ENCODE measurements at places on chromosomes 5 and 9.

DNA sequence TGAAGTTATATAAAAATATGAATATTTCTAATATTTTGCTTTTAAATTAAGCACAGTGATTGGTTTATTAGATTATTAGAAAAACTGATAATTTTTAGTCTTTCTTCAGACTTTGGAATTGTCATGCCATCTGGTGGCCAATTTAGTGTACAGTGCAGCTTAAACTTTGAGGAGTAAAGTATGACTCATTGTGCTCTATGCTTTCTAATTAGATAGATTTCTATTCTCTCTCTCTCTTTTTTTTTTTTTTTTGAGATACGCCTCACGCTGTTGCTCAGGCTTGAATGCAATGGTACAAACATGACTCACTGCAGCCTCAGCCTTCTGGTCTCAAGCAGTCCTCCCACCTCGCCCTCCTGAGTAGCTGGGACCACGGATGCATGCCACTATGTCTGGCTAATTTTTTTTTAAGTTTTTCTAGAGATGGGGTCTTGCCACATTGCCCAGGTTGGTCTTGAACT lies 42.1 kb upstream of the GPR21 start:
- no peak for DNase-seq

GRCh38 chr9:35470894-35471293 lies 19.0 kb upstream of the RUSC2 start:
- no peak for DNase-seq

GRCh38 chr5:139633295-139634027 lies 14.7 kb upstream of the CXXC5 start:
- DNase-seq = peak; percentile 38

DNA sequence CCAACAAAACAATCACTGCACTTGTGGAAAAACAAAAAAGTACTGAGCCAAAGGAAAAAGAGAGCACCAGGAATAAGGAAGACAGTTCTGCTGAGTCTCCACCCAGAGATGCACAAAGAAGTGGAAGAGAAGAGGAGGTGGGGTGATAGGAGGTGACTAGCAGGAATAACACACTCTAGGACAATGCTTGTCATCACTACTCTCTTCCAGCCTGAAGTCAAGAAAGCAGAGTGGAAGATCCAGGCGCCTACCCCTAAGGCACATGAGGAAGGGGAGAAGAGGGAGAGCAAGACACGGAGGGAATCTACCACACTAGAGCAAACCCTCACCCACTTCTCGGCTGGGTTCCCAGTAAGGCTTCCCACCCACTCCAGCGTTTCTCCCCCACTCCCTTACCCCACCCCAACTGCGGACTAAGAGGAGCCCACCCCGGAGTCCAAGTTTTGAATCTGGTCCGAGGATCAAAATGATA lies 1.7 kb downstream of the SLIT3 start:
- no peak for DNase-seq

- DNase-seq = no peak
Measured at GRCh38 chr5:141560151-141560550, 58.6 kb downstream of the DIAPH1 start.

- DNase-seq = no peak
Measured at GRCh38 chr9:28951945-28952344, 1378.7 kb upstream of the C9orf72 start.

GRCh38 chr5:9063615-9064245 lies 482.1 kb downstream of the SEMA5A start:
- no peak for DNase-seq

GRCh38 chr9:86585422-86586143 lies 231.4 kb upstream of the TUT7 start:
- no peak for DNase-seq

DNA sequence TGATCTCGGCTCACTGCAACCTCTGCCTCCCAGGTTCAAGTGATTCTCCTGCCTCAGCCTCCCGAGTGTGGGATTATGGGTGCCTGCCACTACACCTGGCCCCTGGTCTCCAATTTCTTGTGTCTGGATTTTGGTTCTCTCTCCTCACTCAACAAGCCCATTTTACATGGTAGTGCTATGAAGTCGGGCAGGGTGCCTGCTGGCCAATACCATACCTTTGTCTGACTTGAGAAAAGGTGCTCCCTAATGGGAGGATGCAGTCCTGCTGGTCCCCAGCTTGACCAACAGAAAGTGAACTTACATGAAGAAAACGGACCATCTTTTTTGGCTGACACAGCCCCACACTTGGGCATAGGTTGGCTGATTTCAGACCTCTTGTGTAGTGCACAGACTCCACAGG lies 21.6 kb upstream of the PTGS1 start:
- no peak for DNase-seq

DNA sequence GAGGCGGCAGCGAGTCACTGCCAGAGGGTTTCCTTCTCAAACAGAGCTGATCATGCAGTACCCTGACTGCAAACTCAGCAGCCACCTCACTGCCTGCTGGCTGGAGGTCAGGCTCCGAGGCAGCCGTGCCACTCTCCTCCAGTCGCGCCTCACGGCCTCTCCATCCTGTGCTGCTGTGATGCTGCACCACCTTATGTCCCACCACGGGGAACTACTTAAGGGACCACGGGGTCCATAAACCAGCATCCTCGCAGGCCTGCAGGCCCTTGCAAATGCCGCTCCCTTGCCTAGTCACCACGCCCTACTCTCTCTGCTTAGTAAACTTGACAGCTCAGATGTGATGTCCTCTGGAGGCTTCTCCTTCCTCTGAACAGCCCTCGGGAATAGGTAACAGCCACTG lies 99.2 kb downstream of the CRB2 start:
- DNase-seq = no peak

- DNase-seq = no peak
Measured at GRCh38 chr9:8115570-8115969, 316.0 kb upstream of the DMAC1 start.

- DNase-seq = no peak
Measured at GRCh38 chr9:133826289-133827085, 88.3 kb upstream of the SARDH start.

- DNase-seq = no peak
Measured at GRCh38 chr5:67676863-67677262, 480.3 kb upstream of the CD180 start.

DNA sequence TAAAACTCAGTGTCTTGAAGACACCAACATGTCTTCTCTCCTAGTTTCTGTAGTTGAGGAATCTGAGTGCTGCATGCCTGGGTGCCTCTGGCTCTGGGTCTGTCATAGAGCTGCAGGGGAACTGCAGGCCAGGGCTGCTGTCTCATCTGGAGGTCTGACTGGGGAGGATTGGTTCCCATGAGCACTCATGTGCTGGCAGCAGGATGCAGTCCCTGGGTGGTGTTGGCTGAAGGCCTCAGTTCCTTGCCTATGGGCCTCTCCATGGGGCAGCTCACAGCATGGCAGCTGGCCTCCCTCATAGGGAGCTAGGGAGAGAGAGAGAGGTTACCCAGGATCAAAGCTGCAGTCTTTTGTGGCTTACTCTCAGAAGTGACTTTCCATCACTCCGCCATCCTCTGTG lies 22.6 kb downstream of the UBE2QL1 start:
- no peak for DNase-seq

DNA sequence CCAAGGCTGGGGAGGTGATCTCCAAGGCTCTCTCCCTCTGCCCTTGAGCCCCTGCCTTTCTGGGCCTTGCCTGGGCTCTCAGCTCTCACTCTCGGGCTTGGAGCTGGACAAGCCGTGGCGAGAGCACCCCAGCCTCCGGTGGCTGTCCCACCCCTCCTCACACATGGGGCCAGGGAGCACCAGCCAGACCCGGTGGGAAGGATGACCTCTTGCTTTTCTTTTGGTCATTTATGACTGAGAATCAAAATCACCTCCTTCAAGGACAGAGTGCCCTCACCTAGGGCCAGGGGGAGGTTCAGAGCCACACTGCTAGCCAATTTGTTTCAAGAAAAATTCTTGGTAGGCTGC lies 14.1 kb downstream of the TCF7 start:
- DNase-seq = no peak

- no peak for DNase-seq
Measured at GRCh38 chr5:14996997-14997396, 125.4 kb upstream of the ANKH start.

- no peak for DNase-seq
Measured at GRCh38 chr5:110072651-110073050, 382.9 kb downstream of the MAN2A1 start.

DNA sequence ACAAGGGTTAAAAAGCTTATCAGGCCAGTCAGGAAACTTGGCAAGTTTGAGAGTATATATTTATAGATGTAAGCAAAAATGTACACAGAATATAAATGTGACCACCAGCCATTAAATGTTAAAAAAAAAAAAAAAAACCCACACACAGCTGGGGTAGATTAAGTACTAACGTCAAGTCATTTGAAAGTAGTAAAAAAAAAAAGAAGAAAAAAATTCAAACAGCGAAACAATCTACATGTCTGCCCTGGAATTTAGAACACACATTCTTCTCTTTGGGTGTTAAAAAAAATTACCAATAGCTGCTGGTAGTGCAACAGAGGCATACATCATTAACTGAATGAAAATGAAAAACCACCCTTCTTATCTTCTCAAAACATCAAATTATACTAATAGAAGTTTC lies 269.7 kb downstream of the MLLT3 start:
- DNase-seq = no peak

DNA sequence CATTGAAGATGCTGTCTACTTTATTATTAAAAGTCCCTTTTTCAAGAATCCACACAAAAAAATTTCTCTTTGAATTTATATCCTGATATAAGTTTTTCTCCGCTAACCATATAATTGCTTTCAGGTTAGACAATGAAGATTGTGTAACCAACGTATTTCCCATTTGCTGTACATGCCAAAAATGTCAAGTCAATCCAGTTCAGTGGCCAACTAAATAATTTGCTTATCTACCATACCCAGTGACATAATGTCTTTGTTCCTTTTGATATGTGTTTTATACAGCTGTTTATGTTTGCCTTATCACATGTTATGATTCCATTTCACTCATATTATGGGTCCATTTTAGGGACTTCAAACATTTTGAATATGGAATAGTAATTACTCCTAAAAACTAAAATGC lies 349.9 kb downstream of the EFNA5 start:
- DNase-seq = no peak

- DNase-seq = no peak
Measured at GRCh38 chr5:124806373-124807077, 60.1 kb upstream of the ZNF608 start.

DNA sequence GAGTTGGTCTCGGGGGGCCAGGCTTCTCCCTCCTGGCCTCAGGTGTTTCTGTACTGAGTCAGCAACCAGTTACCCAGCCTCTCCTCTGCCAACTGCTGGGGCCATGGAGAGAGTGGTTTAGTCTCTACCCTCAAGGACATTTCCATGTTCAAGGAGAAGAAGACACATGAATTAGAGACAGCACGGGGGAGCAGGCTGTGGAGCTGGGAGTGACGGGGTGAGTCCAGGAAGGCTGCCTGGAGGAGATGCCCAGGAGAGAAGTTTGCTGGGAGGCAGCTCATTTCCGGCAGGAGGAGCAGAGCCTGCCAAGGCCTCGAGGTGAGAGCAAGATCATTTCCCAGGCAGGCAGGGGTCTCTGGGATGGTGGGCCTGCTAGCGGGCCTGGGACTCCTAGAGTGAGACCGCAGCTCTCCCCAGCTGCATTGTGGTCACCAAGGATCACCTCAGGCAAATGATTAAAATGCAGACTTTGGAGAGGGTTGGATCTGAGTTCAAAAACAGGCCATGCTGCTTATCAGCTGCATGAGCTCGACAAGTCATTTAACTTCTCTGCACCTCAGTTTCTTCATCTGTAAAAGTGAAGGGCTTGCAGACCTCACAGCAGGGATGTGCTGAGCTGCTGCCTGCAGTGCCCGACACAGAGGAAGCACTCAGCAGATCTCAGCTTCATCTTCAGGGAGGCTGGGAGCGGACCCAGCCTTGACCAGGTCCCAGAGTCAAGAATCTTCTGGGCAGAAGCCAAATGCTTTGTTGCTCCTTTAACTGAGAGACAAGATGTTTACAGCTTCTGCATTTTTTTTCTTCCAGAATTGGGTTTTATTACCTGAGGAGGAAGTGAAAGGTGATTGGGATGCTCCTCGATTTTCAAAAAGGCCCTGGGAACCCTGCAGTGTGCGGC lies 35.2 kb downstream of the NEK6 start:
- DNase-seq = no peak

GRCh38 chr9:116145036-116145435 lies 8.6 kb upstream of the PAPPA start:
- no peak for DNase-seq

DNA sequence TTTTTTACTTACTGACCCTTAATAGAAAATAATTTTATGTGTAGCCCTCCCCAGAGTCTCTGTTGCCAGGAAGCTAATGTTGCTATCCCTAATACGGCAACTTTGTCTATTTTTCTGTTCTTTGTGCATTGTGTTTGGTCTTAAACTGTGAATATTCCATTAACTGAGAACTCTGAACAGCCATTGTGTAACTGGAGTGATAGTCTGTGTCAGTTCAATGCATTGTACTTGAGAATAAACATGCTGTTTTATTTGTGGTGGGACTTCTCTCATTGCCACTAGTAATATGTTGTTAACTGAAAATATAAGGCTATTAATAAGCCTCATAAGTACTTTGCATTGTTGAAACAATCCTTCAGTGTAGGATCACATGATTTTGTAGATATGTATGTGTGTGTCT lies 278.3 kb upstream of the DMRT1 start:
- no peak for DNase-seq

- no peak for DNase-seq
Measured at GRCh38 chr5:7852542-7852941, 1.6 kb upstream of the CFAP90 start.

DNA sequence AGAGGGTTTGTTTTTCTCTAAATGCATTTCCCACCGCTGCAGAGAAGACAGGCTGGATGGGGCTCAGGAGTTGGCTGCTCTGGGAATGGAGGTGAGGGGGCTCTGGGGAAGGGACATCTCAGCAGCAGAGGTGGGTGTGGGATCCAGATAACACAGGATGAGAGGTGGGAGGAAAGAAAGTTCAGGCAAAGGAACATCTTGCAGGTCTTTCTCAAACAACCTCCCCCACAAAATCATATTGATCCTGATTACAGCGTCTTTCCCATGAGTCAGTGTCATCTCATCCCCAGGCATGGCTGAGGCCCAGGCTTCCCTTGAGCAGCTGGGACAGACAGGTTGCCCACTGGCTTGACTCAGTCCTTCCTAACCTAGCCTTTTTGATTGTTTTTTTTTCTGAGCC lies 11.3 kb upstream of the ACSL6 start:
- no peak for DNase-seq

DNA sequence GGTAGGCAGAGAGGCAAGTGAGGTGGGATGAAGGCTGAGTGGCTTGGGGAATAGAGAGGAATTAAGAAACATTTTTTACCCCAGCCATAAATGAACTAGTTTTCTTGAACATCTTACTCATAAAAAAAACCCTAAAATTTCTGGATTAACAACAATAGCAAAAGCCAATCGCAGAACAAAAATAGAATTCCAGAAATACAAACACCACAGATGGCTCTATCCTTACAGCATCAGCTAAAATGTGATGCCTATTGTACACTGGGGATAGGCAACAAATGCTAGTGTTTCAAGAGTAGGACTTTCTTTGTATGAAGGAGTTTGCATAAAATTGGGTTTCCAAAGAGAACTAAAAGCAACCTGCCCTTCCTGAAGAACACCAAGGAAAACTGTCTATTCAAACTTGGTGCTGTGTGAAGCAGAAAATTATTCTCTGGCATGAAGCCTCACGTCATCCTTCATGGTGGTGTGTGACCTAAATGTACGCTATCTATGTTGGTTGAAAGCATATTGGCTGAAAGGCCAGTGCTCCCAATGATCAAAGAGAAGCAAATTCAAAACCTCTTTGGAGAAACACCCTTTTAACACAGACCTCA lies 82.9 kb downstream of the JAKMIP2 start:
- DNase-seq = no peak

GRCh38 chr9:27400334-27400880 lies 103.5 kb upstream of the EQTN start:
- no peak for DNase-seq

Data from stimulated activated CD4-positive, alpha-beta T cell treated with anti-CD3 and anti-CD28 coated beads, Interleukin-1b, Interleukin-23, amount 100 ng/mL, for 1 hour (primary cell).